Aorta (tissue), 5 donors: ENCODE measurements at places on chromosomes 1 and 21.

DNA sequence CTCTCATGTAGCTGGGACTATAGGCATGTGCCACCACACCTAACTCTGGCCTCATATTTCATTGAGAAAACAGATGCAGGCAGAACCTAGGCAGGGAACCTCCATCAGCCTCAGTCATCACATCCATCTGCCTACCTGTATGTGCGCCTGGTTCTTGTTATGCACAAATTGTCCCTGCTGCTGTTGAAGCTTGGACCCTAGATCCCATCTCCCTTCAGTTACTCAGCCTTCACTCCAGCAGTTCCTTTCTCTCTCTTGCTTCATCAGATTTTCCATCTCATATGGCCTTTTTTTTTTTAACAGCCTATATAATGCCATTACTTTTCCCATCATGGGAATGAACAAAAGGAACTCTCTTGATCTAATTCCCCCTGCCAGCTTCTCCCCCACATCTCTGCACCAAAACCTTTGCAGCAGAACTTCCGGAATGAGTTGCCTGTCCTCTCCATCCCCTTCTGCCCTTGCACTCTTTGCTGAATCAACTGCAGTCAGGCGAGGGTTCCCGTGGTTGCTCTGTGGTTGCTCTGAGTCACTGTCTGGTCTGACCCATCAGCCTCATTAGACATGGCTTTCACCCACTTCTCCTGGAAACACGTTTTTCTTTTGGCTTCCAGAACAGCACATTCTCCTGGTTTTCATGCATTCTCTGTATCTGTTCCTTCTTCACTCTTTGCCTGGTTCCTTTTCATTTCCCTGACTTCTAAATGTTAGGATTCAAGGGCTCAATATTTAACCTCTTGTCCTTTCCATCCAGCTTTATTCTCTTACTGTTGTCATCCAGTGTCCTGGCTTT is 41.5 kb downstream of the UBE4B start:
- peak; percentile 85 for DNase-seq

DNA sequence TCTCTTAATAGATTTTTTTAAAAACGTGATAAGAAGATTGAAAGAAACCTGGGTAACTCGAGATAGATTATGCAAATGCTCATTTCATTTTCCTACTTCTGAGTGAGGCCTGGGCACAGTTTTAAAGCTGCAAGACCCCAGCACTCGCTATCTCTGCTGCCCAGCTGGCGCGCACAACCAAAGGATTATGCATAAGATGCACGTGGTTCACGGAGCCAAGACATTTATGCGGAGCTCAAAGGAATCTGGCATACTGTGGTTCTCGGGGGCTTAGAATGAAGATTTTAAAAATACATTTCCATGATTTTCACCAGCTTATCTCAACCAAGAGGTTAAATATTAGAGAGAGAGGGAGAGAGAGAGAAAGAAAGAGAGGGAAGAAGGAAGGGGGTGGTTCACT is 210.9 kb downstream of the DSCAM start:
- no peak for DNase-seq

- no peak for DNase-seq
Measured at GRCh38 chr21:31198575-31198974, 145.5 kb downstream of the TIAM1 start.

DNA sequence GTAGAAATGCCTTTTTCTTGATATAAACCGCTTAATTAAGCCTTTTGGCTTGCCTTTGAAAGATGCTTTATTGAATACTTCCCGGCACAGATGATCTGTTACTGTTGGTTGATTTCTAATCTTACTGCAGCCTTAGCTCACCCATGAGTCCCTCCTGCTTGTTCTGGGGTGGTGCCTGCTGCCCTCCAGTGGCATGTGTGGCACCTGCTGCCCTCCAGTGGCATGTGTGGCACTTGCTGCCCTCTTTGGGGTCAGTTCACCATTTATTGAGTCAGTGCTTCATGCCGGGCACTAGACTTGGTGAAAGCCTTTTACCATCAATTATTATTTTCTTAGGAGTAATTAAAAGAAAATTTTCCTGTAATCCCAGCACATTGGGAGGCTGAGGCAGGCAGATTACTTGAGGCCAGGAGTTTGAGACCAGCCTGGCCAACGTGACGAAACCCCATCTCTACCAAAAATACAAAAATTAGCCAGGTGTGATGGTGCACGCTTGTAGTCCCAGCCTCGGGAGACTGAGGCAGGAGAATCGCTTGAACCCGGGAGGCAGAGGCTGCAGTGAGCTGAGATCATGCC is 54.3 kb downstream of the ADARB1 start:
- DNase-seq, result peak; percentile 86

GRCh38 chr1:84869720-84870119 is 23.3 kb downstream of the LPAR3 start:
- DNase-seq, result no peak

GRCh38 chr1:215082532-215083382 is at the start of gene KCNK2:
KCNK2 (plus strand) TSS chr1:215082737; CDS start chr1:215083386, 649 bp downstream.
- DNase-seq, result peak; percentile 69

DNA sequence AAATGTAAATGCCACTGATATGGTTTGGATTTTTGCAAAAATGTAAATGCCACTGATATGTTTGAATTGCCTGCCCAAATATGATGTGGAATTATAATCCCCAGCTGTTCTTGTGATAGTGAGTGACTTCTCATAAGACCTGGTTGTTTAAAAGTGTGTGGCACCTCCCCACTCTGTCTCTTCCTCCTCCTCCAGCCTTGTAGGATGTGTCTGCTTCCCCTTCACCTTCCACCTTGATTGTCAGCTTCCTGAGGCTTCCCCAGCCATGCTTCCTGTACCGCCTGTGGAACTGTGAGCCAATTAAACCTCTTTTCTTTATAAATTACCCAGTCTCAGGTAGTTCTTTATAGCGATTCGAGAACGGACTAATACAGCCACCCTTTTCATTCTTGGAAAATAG is 1.3 kb upstream of the CCT8 start:
- no peak for DNase-seq

GRCh38 chr1:2320006-2320405 is 71.3 kb downstream of the MORN1 start:
- no peak for DNase-seq

- no peak for DNase-seq
Measured at GRCh38 chr1:226708342-226708780, 30.7 kb downstream of the ITPKB start.

GRCh38 chr1:34320053-34320669 is 143.5 kb downstream of the C1orf94 start:
- DNase-seq, result no peak

DNA sequence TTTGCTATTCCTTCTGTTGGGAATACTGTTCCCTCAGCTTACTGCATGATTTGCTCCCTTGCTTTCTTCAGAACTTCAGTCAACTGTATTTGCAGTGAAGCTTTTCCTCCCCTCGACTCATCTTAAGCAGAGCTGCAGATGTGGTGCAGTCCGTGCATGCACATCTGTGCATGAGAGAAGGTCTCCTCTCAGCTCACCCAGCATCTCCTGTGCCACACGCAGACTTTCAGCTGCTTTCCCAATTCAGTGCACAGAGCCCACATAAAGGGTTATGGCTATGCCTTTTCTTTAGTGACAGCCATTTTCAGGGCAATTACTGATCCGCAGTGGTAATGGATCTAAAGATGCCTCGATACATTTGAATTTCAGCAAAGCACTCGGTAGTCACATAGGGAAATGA is 13.5 kb upstream of the NTPCR start:
- no peak for DNase-seq

- DNase-seq, result no peak
Measured at GRCh38 chr1:70627910-70628309, 216.8 kb downstream of the CTH start.

- no peak for DNase-seq
Measured at GRCh38 chr1:166908942-166909341, 32.9 kb upstream of the TADA1 start.

DNA sequence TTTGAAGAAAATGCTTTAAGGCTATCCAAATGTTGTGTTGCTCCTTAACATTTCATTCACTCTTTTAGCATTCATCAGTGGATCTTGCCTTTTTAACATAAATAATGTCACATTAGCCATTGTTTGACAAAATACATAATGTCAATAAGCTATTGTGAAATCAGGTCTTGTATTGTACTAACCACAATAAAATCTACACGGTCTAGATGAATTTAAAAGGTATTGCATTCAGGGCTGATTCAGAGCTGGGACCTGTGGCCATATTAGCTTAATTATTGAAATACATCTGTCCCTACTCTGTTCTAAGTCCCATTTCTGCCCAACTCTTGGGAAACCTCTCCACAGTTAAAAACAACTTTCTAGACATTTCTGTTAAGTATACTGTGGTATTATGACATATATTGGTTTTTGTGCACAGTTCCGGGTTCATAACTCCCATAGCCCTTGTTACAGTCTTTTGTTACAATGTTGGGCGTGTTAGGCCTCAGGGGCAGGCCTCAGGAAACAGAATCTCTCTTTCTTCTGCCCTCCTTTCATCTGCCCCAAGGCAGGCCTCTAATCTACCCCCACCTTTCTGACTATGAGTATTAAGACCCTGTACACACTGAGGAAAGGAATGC is 44.7 kb upstream of the CITED4 start:
- DNase-seq, result no peak

GRCh38 chr1:203511930-203512329 is 18.0 kb downstream of the OPTC start:
- DNase-seq, result no peak

GRCh38 chr1:24957016-24957807 is 27.1 kb upstream of the RUNX3 start:
- peak; percentile 52 for DNase-seq

DNA sequence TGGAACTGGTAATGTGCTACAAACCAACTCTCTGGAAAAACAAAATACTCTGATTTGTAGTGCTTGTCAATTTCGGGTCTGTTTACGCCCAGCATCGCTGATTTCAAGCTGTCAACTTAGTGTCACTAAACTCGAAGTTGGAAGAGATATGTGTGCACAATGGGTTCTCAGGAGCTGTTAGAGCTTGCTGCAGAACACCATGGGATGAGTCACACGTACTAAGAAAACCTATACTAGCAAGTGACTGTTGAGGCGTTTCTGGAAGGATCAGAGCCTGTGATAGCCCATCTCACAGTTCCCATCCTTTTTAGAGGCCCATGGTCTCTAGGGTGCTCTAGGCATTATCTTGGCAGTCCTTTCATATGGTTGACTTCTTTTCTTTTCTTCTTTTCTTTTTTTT is 14.3 kb downstream of the GMEB1 start:
- DNase-seq, result no peak

DNA sequence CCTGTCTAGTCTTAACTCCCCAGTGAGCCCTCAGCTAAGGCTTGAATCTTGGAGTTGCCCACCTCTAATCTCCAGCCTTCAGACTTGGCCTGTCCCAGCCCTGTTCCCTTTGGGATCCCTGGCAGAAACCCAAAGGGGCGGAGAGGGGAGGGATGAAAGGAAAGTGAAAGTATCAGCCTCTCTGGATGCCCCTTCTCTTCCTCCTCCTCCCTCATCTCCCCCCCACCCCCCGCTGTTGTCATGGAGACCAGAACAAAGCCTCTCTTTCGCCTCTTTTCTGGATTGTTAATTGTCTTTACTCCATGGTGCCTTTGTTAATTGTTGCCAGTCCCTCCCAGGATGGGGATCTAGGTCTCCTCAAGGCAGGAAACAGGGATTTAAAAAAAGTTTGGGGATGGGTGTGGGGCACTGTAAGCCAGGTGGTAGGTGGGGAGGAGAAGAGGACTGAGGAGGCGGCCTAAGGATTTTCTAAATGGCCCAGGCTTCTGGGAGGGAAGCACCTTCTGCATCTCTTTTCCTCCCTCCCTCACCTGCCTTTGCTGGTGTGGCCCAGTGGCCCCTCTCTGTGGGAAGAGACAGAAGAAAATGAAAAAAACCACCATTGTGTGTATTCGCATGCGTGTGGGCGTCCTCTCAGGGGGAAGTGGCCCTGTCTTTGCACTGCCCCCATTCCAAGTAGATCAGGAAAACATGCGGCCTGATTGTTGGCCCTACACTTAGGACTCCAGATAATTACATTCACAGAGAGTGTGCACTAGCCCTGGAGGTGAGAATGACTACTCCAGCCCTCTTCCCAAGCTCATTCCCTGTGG is 7.5 kb upstream of the SOX13 start:
- peak; percentile 76 for DNase-seq

DNA sequence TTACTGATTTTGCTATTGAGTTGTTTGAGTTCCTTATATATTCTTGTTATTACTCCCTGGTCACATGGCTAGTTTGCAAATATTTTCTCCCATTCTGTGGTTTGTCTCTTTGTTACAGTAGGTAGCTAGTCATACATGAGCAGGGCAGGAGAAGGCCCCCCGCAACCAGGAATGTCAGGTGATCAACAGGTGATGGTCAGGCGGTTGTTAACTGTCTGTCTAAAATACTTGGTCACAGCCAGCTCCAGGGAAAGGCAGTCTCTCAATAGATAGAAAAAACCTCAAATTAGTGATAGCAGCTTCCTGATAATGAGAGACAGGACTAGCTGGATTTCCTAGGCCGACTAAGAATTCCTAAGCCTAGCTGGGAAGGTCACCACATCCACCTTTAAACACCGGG is 217.9 kb downstream of the RHOU start:
- DNase-seq, result no peak

DNA sequence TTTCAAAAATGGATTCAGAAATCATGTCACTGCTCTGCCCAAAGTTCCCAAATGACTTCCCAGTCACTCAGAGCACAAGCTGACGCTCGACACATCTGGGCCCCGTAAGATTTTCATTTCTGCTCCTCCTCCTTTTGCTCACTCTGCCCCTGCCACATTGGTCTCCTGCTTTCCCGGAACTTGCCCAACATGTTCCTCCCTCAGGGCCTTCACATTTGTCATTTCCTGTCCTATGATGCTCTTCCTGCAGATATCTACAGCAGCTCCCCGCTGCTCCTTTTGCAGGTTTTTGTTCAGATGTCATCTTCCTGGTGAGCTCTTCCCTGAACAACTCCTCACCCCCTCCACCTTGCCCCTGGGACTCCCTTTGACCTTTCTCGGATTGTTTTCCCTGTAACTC is 58.5 kb upstream of the IVNS1ABP start:
- DNase-seq, result peak; percentile 78

GRCh38 chr1:116515702-116516101 is 55.1 kb downstream of the CD58 start:
- DNase-seq, result no peak

GRCh38 chr1:29519108-29519787 is 282.9 kb downstream of the PTPRU start:
- DNase-seq, result no peak

DNA sequence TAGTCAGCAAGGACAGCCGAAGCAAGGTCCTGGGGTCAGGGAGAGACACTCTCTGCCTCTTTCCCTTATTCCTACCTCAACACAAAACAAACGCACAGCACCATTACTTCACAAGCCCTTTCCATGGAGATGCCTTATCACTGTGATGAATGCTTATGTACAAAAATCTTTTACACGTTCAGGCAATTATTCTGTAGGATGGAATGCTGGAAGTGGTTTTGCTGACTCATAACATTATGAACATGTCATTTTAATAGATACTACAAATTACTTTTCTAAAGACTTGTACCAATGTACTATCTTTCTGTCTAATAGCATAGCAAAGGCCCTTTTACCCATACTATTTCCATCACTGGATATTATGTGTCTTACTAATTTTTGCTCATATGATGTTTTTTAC is 98.4 kb downstream of the TTLL7 start:
- no peak for DNase-seq

DNA sequence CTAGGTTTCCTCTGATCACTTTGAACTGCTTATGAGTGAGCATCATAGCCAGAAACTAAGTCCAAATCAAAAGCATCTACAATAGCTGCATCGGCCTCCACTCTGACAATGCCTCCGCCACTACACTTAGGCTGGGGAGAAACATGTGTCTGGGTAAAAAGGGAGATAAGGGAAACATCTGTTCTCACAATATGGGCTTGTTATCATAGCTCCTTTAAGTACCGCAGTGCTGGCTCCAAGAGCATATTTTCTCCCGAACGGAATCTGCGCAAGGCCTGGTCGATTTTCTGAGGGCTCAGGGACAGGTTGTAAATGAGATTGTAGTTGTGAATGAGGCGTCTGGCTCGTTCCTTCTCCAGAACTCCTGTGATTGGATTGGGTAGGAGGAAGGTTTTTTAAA is 63.9 kb upstream of the CYP2J2 start:
- no peak for DNase-seq
